ENCODE measurements at places on chromosomes 5 and 9.
A peak's percentile ranks its signal among the peaks of the same experiment; 100 is the strongest.

GRCh38 chr5:133709209-133709725 is 96.9 kb upstream of the FSTL4 start:
- DNase-seq, result no peak

DNA sequence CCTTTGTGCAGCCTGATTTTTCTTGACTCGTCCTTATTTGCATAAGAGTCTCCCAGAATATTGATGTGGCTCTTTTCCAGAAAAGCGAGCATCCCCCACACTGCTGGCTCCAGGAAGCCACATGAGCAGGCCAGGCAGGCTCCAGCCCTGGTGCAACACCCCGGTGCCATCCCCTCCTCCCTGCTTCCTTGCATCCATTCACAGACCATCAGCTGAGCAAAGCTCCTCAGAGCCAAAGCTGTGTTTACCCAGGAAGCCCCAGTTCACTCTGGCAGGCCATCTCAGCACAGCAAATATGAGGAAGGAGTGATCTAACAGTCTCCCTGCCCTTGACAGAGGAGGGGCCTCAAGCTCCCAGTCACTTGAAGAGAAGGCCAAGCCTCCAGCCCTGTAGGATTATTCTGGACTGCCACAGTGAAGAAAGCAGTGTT is 34.4 kb downstream of the INSYN2B start:
- peak; percentile 86 for DNase-seq

GRCh38 chr9:89305868-89306267 is 5.1 kb upstream of the CKS2 start:
- DNase-seq, result no peak

GRCh38 chr5:87661784-87662566 is 249.2 kb upstream of the CCNH start:
- no peak for DNase-seq

DNA sequence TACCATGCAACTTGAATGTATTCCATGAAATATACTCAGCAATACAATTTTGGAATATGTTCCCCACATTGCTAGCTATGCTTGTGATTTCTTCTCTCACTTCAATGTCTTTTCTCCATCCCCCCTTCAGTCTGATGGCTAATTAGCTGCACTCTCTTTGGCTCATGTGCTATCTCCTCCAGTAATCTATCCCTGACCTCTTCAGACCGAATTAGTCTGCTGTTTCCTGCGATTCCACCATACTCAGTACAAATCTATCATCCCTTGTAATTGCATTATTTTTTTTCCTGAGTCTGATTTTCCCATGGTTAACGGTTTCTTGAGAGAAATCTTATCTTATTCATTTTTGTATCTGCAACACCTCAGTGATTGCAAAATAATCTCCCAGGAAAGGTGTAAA is 360.7 kb upstream of the CDH10 start:
- DNase-seq, result no peak

- no peak for DNase-seq
Observed at GRCh38 chr9:121542025-121542424, 42.4 kb upstream of the GGTA1 start.

All from AG09309 (cell line).